Lung microvascular endothelial cell (primary cell): ENCODE measurements at places on chromosomes 3 and 15. TPM values are rescaled to one million over a fixed set of nuclear protein-coding genes. Genes with fewer than 3 reads are reported as not detected.

GRCh38 chr3:162175878-162176277 lies 679.3 kb downstream of the OTOL1 start:
- DNase-seq = no peak

DNA sequence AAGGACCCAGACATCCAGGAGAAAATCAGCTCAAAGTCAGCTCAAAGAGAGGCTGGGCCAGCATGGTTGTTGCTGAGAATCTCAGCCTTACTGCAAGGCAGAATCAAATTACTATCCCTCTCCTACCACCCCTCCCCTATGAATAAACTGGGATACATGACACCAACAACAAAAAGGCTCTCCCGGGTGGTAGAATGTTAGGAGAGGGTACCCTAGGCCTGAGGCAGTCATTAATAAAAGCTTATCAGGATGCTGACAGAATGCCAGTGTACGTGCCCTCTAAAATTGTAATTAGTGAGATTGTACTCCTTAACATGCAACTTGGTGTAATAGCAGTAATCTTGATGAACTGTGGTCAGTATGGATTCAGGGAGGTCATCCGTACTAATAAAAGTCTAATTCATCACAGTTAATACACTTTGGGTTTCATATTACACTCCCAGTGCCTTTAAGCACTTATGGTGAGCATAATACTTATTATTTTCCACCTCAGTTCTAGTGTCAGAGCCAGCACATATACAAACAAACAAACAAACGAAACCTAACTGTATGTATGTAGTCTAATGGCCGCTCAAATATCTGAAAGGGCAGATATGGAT lies 76.5 kb downstream of the B3GALNT1 start:
- no peak for DNase-seq

IGDCC3 gene
- under 0.01 TPM in 1 of 2 replicates, not detected in the other for total RNA-seq

GHRL gene
- 0.40 and 0.65 TPM in 2 replicates for total RNA-seq

EFCAB12 gene
- total RNA-seq = under 0.01 TPM in 2 replicates
